Thymus (tissue), 14 donors: ENCODE measurements at places on chromosomes 2 and 18. TPM values are rescaled to one million over a fixed set of nuclear protein-coding genes. Genes with fewer than 3 reads are reported as not detected.

GRCh38 chr2:229196448-229196847, 74.6 kb downstream of the PID1 start:
- DNase-seq: no peak

GRCh38 chr18:9436206-9436929, 38.9 kb upstream of the RALBP1 start:
- no peak for DNase-seq

GRCh38 chr2:19114126-19114525, 244.3 kb downstream of the OSR1 start:
- DNase-seq: no peak

GRCh38 chr2:10764096-10764785, 42.8 kb downstream of the ATP6V1C2 start:
- no peak for DNase-seq

The CD207 gene
- total RNA-seq: 0.99 TPM

The GPC1 gene
- total RNA-seq: 4.4 TPM
